ENCODE measurements at places on chromosomes 7 and 10. TPM values are rescaled to one million over a fixed set of nuclear protein-coding genes. Genes with fewer than 3 reads are reported as not detected.

DNA sequence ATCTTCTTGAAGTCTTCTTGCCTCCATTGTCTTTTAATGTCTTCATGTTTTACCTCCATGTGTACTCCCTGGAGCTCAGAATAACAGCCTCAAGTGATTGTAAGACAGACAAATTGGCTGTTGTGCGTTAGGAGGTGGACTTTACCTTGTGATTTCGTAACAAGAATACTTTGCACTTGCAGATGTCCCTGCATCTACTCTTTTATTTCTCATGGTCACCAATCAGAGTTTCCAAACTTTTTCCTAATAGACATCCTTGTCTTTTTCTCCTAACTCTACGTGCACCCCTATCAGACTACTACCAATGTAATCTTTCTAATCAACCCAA is 172.3 kb downstream of the NRP1 start:
- DNase-seq = no peak

Gene C10orf143
- 0.14 TPM for total RNA-seq

DNA sequence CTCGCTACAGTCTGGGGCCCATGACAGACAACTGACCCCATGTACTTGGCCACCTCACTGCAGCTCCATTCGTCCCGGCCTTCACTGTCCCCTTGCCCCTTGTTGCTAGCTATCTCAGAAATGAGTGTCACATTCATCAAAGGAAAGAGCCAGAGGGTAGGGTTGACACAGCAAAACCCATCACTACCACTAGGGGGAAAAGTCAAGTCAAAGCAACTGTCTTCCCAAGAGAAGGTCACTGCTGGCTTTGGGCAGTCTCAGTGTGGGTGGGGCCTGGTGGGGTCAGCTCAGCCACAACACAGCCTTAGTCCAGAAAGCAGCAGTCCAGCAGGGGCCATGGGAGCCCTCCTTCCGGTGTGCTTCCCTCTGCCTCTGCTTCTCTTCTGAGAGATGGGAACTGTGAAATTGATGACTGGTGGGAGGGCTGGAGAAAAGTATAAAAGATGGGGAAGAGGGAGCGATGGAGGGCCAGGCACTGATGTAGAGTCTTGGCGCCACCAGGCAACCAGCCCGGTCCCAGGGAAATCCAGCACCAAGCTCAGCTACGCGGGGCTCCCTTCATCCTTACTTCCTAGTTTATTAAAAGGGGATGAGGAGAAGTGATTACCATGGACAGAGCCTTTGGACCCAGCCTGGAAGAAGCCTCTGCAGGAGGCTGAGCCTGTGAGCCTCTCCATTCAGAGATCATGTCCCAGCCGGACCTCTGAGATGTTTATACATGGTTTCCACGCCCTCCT is 58.0 kb downstream of the PLXNA4 start:
- peak; percentile 53 for DNase-seq

DNA sequence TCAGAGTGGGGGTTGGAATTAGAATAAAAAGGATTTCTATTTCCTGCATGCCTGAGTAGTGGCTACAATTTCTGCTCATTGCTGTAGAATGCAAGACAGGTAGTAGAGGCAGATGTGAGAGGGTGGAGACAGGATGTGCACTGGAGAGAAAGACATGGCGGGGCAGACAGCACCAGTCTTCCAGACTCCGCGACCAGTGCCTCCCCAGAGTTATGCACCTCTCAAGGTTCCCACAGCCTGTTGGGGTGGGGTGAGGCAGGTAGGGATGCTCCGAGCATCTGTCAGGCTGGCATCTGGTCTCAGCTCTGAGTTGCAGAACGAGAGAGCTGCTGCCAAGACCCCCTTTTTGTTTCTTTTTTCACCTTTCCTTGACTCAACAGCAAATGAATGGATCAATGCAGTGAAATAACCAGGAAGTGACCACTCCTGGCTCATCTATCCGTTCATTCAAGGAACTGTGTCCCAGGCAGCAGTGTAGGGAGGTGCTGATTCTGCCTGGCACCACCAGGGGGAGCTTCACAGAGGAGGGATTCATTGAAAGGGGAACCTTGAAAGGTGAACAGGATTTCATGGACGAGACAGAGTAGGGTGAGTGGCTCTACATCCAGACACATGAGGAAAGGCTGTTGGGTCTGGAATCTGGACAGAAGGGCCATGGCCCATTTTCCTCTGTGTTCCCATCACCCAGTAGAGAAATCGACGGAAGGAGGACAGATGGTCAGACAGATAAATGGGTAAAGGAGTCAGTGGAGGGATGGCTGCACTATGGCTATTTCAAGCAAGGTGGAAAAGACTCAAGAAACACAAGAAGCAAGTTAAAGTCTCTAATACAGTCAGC is 17.2 kb upstream of the SLC18A3 start:
- DNase-seq = peak; percentile 78

- no peak for DNase-seq
Observed at GRCh38 chr10:68562661-68563570, 2.8 kb downstream of the TET1 start.

Gene GIMAP6
- 262 TPM for total RNA-seq

Gene ACTR3C
- total RNA-seq = 9.5 TPM

Gene KCNH2
- total RNA-seq = under 0.01 TPM

GRCh38 chr7:19390795-19391194 is 245.6 kb upstream of the FERD3L start:
- DNase-seq = no peak

Gene PLEKHS1
- total RNA-seq = not detected

GRCh38 chr7:70098905-70099672 is 500.8 kb downstream of the AUTS2 start:
- no peak for DNase-seq

DNA sequence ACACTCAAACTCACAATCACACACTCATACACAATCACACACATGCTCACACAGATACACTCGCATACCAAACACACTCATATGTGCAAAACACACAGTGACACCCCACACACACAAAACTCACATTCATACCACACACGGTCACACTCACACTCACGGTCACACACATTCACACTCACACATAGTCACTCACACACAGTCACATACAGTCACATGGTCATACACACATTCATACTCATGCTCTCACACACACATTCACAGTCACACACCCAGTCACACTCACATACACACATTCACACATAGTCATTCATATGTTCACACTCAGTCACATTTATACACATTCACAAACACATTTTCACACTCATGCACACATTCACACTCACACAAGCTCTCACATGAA is 296.0 kb upstream of the RNF32 start:
- DNase-seq = no peak

GRCh38 chr7:117347480-117347879 is 24.6 kb upstream of the WNT2 start:
- DNase-seq = no peak

Gene SPDYE6
- total RNA-seq = not detected

GRCh38 chr7:85176197-85176596 is 10.7 kb downstream of the SEMA3D start:
- no peak for DNase-seq

- DNase-seq = no peak
Observed at GRCh38 chr10:82576093-82576492, 701.1 kb downstream of the NRG3 start.

DNA sequence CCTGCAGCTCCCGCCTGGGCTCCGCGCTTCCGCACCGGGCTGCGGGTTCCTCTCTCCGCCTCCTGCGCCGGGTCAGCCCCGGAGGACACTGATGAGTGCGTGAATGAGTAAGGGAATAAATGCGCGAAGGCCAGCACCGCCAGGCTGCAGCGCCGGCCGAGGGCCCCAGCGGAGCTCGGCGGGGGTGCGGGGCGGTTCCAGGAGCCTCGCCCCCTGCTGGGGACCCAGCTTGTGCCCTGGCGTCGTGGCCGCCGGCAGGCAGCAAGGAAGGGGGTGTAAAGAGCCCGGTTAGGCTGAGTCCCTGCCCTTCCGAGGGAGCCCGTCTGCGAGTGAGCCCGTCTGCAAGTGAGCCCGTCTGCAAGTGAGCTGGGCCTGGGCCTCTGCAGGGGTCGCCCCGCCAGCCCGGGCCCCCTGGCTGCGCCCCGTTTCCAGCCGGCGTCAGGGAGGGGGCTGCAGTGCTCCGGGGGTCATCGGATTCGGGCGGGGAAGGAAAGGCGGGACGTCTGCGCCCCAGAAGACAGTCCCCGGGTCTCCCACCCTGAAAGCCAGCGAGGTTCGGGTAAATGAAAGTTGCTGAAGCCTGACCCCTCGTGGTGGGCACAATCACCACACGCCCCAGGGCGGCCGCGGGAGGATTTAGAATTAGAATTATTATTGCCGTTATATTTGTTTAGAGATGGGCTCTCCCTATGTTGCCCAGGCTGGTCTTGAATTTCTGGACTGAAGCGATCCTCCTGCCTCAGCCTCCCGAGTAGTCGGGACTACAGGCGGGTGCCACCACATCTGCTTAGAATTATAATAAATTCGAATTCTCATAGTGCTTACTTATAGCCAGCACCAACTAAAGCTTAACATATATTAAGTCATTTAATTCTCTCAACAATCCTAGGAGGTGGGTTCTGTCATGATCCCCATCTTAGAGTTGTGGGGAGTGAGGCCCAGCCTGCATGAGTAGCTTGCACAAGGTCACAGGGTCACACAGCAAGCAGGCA is 8.6 kb upstream of the CRYGN start:
- DNase-seq = peak; percentile 74

DNA sequence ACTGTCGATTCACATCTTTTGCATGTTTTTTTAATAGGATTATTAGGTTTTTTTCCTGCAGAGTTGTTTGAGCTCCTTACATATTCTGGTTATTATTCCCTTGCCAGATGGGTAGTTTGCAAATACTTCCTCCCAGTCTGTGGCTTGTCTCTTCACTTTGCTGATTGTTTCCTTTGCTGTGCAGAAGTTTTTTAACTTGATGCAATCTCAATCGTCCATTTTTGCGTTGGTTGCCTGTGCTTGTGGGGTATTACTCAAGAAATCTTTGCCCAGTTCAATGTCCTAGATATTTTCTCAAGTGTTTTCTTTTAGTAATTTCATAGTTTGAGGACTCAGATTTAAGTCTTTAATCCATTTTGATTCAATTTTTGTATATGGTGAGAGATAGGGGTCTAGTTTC is 95.4 kb downstream of the TBXAS1 start:
- no peak for DNase-seq

DNA sequence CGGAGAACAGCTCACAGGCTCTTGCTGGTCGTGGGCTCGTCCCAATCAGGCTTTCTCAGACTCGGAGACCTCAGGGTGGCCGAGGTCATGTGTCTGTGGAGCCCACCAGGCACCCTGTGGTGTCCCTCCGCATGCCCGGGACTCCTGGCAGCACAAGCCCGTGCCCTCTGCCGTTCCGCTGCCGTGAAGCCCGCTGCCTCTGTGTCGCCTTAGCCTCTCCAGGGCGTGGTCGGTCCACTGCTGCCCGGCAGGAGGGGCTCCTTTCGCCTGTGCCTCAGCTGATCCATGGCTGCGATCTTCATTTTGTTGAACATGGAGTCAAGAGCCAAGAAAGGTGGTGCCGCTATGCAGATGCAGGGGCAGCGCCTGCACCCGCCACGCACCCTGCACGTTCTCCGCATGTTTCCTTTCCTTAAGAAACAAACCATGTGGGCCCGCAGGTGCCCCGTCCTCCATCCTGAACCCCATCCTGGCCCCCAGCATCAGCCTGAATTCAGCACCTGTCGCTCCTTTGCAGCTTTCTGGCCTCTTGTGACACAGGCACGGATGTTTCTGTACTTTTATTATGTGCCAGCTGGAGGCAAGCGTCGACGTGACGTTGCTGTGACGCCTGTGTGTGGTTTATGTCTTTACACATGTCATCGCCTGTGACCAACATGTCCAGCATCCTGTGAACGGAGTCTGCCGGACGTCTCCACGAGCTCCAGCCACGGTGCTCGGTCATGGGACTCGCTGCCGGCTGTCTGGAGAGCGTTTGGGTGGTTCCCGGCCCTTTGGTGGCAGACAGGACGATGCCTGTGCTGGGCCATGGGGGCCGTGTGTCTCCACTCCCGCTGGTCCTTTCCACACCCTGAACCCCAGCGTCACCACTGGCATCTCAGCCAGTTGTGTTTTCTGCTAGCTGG is 69.9 kb downstream of the NKX6-2 start:
- no peak for DNase-seq

GRCh38 chr10:84583501-84583900 is 255.1 kb downstream of the CCSER2 start:
- DNase-seq = no peak

Gene NRCAM
- 16.0 TPM for total RNA-seq

- no peak for DNase-seq
Observed at GRCh38 chr10:87053111-87053510, 33.0 kb downstream of the FAM25A start.

Gene WDR86
- total RNA-seq = not detected

Gene GPR15LG
- total RNA-seq = not detected

Gene P4HA1
- total RNA-seq = 81.7 TPM

DNA sequence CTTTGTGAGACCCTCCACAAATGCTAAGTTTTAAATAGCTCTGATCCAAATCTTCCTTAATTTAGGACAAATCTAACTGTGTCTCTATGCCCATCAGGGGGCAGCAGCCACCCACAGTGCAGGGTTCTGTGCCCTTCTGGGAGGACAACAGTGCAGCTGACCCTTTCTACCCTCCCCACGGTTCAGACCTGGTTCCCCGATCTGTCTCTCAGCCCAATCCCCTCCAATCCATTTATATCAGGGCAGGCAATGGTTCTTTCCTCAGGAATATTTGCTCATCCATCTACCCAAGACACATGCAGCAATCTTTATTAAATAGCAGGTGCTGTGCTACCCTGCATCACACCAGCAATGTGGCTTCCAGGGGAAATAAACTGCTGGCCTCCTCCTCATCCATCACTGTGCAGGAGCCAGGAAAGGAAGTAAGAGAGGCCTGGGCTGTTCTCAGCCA is 4.0 kb upstream of the RBM28 start:
- peak; percentile 74 for DNase-seq

DNA sequence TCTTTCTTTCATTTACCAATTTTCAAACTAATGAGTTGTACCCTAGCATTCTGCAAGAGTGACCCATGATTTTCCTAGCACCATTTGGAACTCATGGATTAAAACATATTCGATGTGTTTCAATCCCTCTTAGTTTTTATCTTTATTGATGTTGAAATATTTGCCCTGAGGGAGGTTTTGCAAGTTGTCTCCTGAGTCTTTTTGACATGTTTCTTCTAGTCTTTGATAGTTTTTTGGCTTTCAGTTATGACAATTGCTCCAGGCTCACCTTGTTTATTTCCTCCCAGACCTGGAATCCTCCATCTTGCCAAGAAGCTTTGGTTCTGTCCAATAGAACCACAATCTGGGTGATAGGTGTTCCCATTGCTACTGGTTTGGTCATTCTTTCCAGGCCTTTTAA is 327.8 kb downstream of the WDR11 start:
- DNase-seq = no peak

- DNase-seq = no peak
Observed at GRCh38 chr10:30127120-30127541, 67.7 kb upstream of the JCAD start.

DNA sequence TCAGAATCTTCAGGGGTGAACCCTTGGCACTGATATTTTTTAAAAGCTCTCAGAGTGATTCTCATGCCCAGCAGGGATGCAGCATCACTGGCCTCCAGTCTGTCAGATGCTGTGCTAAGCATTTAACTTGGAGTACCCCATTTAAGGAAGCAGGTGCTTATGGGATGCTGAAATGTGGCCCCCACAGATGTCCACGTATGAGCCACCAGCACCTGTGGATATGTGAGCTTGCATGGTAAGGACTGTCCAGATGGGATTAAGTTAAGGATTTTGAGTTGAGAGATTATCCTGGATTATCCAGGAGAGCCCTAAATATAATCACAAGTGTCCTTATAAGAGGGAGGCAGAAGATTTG is 17.7 kb downstream of the CHST3 start:
- DNase-seq = no peak

Gene CYP2C19
- not detected for total RNA-seq
